ENCODE measurements at places on chromosomes 7 and 10.

- DNase-seq = no peak
These were observed 19.5 kb downstream of the HSPA12A start for GRCh38 chr10:116722736-116723427.

GRCh38 chr10:6091630-6092029 lies 2.8 kb downstream of the RBM17 start:
- DNase-seq = no peak

GRCh38 chr10:118808601-118809356 lies 54.0 kb upstream of the CACUL1 start:
- no peak for DNase-seq

DNA sequence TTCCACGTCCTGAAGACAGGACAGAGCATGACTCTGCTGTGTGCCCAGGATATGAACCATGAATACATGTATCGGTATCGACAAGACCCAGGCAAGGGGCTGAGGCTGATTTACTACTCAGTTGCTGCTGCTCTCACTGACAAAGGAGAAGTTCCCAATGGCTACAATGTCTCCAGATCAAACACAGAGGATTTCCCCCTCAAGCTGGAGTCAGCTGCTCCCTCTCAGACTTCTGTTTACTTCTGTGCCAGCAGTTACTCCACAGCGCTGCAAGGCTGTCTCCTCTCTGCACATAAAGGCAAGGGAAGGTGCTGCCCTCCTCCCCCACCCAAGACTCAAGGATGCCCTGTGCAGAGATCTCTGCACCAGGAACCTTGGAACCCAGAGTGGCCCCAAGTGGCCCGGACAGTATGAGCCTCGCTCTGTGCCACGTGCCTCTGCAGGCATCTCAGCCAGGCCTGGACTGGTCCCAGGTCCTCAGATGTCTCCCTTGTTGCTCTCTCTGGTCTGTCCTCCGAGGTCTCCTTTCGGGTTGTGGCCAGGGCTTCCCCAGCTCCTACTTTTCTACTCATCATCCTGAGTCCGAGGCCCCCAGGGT lies 230.3 kb upstream of the PRSS58 start:
- no peak for DNase-seq

DNA sequence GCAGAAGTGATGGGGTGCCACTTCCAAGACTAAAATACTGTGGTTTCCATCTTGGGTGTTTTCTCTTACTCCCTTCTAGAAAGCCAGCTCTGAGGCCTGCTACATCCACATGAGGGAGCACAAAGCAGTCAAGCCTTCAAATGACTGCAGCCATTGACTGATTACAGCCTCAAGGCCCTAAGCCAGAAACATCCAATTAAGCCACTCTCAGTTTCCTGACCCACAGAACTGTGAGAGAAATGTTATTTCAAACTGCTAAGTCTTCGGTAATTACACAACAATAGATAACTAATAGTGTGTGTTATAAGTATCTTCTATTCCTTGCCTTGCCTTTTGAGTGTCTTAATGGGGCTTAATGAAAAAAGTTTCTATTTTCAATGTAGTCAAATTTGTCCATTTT lies 24.8 kb downstream of the BRAF start:
- no peak for DNase-seq

DNA sequence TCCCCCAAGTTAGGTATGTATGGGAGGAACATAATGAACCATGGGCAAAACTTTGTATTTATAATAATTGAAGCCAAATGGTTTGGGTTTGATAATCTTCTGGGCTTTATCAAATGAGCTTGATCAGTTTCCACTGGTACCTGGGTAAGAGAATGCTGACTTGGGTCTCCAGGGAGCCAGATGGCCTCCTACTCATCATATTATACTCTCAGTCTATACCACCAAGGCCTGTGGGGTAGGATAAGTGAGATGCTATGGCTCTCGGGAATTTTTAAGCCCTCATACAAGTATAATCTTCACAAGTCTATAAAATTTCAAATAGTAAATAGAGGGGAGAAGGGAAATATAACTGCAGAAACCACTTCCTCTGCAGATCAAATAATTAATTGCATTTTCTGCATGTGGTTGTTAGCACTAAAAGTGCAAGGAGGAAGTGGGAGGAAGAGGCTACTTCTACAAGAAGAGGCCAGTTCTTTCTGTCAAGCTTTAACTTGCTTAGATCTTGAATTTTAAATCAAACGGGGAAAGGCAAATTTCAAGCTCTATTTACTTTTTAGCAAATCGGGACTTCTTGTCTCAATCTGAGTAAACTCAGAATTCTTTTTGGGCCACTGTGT lies 349.0 kb downstream of the SORCS1 start:
- no peak for DNase-seq

DNA sequence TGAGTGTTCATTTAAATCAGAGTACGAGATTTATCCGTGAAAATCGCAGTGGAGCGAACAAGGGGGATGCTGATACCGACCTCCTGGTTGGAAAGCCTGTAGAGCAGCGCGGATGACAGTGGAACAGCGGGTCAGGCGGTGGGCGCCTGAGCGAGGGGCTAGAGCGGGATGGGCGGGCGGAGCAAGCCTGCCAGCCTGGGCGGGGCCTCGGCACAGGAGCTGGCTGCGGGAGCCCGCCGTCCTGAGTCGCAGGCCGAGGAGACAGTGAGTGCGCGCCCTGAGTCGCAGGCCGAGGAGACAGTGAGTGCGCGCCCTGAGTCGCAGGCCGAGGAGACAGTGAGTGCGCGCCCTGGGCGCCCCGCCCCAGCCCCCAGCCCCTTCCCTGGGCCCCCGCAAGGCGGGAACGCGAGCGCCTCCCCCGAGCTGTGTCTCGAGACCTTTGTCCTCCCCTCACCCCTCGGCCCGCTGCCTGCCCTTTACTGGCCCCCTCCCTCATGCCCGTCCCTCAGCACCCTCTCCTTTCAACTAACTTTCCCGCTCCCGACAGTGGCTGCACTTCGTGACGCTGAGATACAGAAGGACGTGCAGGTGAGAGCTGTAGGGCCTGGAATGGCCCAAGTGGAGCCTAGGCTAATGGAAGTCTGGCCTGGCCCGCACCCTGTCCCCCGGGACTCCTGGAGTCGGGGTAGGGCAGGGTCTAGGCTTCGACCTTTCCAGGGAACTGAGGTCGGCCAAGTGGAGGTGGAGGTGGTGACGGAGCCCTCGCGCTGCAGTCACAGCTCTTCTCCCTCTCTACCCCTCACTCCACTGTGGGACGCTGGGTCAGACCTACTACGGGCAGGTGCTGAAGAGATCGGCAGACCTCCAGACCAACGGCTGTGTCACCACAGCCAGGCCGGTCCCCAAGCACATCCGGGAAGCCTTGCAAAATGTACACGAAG lies at the start of gene AS3MT:
Gene AS3MT (plus strand): TSS at position 213 of the 941 bp plus-strand sequence. CDS start 123 bp downstream, at position 336.
- DNase-seq = no peak

DNA sequence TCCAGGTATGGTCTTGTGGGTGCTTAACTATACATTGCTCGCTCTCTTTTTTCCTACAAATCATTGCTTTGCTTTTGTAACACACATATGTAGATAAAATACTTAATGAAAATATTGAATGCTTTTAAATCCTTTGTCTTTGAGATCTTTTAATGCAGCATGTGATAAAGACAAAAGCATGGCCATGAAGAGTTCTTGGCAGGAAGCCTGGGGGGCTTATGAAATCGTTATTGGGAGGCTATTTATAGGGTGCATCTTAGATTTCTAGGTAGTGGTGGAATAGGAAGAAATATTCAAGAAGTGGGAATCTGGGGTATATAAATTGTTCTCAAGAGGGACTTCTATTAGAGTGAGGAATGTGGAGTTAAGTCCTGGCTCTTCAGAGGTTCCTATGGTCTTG lies 21.9 kb downstream of the UBE2D1 start:
- no peak for DNase-seq

DNA sequence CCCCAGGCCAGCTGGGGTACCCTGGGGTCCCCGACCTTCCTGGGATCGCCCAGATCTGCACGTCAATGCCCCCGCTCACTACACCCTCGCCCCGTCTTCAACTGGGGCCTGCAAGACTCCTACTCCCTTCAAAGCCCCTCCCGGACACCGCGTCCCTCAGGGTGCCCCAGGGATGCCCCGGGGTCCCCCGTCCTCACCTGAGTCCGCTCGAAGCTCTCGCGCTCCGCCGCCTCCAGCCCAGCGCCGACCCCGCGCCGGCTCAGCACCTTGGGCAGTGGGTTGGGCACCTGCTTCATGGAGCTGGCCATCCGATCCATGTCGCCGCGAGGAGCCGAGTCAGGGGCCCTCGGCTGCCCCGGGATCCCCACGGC lies at the start of gene HIP1:
Gene HIP1 (minus strand): TSS at position 338 of the 371 bp plus-strand sequence. CDS start 21 bp downstream, at position 317.
- no peak for DNase-seq

GRCh38 chr7:133436014-133436428 lies 183.1 kb downstream of the EXOC4 start:
- no peak for DNase-seq

DNA sequence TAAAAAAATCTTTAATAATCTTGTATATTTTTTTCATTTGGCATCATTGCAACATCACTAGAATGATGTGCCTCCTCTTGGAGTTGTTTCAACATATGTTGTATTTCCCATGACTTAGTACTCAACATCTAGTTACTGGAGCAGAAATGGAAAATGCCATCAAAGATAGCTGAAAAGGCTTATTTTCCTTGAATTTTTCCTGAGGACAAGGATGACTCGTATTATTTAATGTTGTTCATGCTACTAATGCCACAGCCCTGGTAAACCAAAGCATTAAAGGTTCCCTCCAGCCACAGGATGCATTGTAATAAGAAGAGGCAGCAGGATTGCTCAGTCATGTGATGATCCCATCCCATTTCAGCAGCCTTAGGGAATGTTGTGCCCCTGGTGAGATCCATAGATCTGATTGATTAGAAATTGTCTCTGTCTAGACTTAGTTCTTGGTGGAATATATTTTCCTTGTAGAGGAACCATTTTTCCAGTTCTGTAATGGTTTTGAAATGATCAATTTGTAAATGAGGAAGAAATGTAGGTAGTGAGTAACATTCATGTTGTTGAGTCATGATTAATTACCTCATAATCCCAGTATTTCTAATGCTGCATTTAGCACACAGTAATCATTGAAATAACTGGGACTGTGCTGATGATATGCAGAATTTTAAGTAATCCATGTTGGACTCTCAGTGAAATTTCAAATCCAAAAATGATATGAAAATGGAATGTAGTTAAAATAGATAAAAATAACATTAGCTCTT lies 91.3 kb upstream of the SMIM30 start:
- no peak for DNase-seq

DNA sequence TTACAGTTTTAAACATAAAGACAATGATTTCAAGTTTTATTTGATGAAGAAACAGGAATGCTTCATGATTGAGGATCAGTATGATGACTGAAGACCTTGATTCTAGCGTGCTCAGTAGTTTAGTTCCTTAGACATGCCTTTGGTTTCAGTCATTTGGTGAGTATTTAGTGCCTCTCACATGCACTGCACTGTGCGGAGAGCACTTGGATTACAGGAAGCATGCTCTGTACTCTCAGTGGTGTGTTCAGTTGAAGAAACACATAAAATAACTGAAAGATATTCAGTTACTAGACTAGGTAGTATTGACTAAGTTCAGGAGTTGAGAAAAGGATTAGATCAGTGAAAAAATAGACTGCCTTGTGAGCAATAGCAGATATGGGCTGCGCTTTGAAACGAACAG lies 25.5 kb downstream of the RBM17 start:
- DNase-seq = no peak

All from NCI-H187 (cell line).